ENCODE measurements at places on chromosomes 3 and 15.

GRCh38 chr15:83973816-83974215, 261.8 kb upstream of the GOLGA6L4 start:
- no peak for DNase-seq

GRCh38 chr3:118292841-118293240, 741.8 kb downstream of the IGSF11 start:
- DNase-seq: no peak

GRCh38 chr3:156677536-156677935, 3.1 kb downstream of the TIPARP start:
- DNase-seq: no peak

- DNase-seq: no peak
These were observed 33.1 kb downstream of the NBEAL2 start for GRCh38 chr3:47012342-47013230.

DNA sequence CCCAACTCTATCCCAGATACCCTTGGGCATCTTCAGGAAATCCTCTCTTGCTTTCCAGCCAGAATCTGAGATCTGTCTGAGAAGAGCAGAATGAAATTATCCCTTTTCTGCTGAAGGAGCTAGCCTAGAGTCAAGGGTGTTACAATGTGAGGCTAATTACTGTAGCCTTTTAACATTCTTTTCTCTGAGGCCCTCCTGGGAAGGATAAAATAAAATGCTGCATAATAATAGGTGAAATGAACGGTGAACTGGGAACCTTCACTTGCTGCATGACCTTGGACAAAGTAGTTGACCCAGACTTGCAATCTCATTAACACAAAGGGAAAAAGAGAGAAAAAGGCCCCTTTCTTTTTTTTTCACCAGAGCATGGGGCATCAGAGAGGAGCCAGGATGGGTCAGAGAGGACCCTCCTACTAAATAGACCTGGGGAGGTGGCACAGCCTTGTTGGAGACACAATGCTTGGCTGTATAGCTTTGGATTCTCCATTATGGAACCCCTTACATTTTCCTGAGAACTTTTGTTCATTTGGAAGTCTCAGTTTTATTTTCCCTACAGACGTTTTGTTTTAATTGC, 137.0 kb upstream of the LIPC start:
- no peak for DNase-seq
